ENCODE measurements at places on chromosomes 12 and 14.

DNA sequence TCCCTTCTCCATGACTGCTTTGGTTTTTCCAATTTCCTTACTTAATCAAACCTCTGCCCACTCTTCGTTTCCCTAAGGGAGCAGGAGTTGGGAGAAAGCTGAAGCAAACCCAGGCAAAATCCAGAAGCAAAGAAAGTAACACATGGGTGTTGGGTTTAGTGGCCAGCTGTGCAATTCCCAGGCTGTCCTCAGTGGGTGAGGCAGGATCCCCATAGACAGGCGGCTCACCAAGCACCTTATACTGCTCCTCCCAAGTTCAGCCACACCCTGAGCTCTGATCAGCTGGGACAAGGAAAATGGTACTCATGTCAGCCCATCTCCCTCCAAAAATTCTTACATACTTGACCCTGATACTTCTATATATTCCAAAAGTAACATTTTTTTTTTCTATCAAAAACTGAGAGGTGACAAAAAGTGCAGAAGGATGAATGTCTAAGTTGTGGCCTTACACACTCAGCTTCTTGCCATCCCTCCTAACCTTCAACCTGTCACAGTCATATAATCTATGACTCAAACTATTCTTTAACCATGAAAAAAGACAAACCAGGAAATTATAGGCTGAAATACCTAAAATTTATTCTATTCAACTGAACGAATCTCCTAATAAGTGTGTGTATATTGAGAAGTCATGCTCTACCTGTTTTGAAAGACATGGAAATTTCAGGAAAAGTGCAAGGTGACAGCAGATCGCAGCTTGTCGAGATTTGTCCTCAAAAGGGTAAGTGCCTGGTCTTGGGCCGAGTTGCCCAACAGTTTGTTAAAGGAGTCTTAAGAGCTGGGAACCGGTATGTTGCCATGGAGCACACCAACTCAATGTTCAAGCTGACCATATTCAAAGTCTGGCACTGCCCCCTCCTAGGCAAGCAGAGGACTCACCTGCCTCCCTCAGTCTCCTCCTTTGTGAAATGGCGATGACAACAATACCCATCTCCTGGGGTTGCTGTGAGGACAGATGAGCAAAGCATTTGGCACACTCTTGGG, 17.6 kb upstream of the ZFP36L1 start:
- DNase-seq, result no peak

GRCh38 chr12:9948606-9949296, 16.6 kb upstream of the CLEC2A start:
- no peak for DNase-seq

DNA sequence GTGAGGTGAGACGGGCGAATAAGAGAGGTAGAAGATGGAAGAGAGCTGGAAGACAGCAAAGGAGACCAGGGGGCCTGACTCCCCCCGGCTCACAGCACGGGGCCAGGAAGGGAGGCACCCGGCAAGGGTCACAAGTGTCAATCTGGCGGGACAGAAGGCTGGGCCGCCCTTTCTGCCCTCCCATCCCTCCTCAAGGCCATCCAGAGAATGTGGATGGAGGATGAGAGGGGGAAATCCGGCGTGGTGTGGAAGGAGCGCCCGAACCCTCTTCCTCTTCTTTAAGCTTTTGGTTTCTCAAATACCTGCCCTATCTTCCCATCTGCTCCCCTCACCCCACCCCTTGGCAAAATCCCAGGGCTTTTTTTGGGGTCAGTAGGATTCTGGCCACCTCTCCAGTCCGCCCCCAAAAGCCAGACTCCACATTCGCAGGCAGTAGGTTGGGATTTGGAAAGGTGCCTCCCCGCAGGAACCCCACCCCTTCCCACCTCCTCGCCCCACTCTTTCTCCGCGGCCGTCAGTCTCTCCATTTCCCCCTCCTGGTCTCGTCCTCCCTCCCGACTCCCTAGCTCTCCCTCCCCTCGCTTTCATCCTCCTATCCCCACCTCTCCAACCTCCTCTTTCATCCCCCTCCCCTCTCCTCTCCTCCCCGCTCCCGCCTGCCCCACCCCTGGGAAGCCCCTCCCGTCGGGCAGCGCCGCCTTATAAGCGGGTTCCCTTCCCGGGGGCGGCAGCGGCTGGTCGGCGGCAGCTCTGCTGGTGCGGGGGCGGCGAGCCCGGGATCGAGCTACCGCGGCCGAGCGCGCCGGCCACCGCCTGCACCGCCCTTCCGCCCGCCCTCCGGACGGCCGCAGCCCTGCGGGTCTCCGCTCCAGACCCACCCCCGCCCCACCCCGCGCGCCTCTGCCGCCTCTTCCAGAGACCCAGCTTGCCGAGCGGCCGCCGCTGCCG, at the start of gene PTMS:
PTMS (plus strand) TSS at position 730 of the 948 bp plus-strand sequence. CDS start 343 bp downstream, outside the sequence.
- peak; percentile 39 for DNase-seq

DNA sequence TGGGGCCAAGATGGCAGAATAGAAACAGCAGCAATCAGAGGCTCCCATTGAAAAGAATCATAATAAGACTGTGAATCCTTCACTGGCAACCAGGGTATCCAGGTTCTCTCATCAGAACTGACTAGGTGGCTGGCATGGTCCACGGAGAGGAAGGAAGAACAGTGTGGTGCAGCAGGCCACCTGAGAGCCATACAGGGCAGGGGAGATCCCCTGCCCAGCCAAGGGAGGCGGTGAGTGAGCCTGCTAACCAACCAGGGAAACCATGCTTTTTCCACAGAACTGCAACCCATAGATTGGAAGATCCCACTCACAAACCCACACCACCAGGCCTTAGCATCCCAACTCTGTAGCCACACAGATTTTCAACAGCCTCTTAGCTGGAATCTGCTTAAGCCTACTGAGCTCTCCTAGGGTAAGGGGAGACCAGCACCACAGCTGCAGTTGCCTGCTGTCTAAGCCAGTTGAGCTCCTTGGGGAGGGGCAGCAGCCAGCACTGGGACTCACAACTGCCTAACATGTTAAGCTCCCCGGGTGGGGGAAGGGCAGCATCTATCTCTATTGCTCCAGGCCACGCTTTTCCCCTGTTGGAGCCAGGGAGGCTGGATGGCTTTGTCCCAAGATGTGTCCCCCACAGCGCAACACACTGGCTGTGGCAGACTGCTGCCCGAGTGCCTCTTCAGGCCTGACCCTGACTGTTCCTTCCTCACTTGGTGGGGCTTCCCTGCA, 342.6 kb upstream of the CCDC196 start:
- no peak for DNase-seq

DNA sequence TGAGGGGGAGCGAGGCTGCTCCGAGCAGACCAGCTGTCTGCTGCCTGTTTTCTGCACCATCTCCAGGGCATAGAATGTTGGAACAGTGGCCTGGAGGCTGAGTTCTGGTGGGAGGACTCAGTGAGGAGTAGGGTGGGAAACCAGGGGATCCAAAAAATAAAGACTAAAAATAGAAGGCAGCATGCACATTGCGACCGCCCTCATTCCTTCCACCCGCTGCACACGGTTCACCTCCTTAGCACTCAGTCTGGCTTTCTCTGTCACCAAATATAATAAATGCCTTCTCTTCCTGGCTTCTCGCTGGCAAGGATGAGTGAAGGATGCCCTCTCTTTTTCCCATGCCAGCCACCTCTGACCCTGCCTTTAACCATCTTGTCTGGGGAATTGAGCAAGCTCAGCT, 146.2 kb downstream of the AACS start:
- no peak for DNase-seq

DNA sequence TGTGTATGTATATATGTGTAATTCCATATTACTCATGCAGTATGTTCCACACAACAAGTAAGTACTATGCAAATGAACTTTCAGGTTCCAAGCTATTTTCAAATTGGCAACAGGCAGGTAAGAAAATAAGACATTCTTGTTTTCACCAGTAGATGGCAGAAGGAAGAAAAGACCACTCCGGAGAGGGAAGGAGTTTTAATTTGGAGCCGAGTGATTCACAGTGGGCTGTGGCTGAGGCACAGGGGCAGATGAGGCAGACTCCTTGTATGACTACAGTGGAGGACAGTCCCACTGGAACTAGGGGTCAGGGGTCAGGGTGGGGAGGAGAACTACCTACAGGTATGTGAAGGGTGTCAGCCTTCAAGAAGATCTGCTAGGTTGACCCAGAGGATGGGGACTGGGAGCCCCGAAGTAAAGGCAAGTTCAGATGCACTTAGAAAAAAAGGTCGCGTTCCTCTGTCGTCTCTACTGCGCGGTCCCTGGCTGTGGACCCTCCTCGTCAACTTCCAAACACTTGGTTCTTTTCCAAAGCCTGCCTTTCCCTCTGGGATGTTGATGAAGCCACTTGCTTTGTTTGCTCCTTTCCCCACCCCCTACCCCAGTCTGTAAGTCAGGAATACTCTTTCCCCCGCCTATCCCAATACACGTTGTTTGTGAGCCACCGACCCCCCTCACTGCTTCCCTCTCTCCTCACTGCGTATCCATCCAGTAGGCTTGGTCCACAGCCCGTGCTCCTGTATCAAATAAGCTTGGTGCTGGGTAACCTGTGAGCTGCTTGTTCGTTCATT, 24.1 kb downstream of the DDX47 start:
- DNase-seq, result no peak

DNA sequence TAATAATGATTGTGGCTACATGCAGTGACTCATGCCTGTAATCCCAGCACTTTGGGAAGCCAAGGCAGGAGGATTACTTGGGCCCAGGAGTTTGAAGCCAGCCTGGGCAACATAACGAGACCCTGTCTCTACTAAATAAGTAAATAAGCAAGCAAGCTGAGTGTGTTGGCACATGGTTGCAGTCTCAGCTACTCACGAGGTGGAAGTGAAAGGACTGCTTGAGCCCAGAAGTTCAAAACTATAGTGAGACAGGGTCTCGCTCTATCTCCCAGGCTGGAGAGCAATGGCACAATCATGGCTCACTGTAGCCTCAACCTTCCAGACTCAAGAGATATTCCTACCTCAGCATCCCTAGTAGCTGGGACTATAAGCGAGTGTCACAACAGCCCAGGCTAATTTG, 64.7 kb downstream of the RPS6KA5 start:
- DNase-seq, result no peak

GRCh38 chr12:64780531-64781279, 21.5 kb upstream of the GNS start:
- DNase-seq, result no peak

DNA sequence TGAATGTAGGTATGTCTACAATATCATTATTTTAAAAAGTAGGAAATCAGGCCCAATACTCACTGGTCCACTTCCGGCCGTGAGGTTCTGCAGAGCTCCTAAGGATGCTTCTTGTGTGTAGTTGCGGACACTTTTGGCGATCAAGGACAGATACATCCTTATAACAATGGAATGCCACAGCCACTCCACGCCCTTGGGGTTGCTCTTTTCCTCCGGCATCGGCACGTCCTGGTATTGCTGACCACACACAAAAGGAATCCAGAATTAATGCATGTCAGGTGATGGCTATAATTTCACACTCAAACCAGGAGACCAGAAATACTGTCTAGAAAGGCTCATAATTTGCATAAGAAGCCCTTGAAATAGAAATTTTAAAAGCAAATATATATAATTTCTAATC, 65.6 kb upstream of the YARS2 start:
- DNase-seq, result no peak

- no peak for DNase-seq
These were observed 2.2 kb downstream of the ERH start for GRCh38 chr14:69395929-69396328.

DNA sequence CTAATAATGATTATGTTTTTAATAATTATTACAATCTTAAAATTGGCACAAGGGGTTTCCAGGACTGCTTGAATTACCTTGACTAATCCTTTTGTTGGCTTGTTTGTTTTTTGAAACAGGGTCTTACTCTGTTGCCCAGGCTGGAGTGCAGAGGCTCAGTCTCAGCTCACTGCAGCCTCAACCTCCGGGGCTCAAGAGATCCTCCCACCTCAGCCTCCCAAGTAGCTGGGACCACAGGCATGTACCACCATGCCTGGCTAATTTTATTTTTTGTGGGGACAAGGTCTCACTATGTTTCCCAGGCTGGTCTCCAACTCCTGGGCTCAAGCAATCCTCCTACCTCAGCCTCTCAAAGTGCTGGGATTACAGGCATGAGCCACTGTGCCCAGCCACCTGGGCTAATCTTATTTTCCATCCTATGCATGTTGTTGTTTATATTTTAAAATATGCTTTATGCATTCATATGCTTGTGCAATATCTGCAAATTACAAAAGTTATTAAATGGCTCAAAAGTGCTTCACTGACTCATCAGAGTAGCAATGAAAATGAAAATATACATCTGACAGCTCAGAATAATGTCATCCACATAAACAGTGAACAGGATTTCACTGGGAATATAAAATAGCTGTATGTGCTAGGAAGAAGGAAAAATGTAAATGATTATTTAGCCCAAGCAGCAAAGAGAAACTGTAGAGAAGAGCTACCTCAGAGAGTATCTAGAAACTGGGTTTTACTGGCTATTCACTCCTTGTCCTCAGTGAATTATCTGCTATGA, 24.8 kb upstream of the PLEKHG6 start:
- no peak for DNase-seq

GRCh38 chr14:104792945-104793702, 2.4 kb downstream of the AKT1 start:
- DNase-seq, result no peak

GRCh38 chr12:114691763-114692185, 7.8 kb upstream of the TBX3 start:
- DNase-seq, result no peak

DNA sequence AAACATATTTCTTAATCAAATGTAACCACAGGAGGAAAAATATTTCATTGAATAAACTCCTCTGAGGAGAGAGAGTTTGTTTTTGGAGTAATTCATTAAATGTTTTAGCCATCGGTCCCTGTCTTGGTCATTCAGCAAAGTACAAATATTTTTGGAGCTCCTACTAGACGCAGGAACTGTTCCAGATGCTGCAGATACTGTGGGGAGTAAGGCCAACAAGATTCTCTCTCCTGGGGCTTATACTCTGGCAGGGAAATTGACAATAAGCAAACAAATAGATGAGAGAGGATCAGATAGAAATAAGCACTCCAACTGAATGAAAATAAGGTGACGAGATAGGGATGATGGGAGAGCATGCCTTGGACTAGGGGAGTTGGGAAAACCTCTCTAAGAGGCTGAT, 264.1 kb downstream of the TTC8 start:
- DNase-seq, result no peak

DNA sequence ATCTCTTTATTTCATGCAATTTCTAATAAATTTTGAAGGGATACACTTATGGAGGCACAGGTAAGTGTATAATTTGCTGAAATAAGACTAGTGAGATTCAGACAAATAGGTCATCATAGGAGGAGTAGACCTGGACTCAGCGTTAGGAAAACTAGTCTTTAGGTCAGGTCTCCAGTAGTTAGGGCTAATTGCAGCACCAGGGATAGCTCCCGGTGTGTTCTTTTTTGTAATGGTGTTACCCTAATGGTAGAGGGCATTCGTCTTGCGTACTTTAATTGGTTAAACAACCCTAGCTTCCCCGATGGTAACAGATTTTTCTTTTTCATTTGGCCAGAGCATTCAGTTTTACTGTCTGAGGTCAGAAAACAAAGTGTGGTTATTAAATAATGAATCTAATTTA, 64.9 kb downstream of the ARID2 start:
- DNase-seq, result no peak

- DNase-seq, result no peak
These were observed 28.4 kb upstream of the TRAF3 start for GRCh38 chr14:102748806-102749205.

- DNase-seq, result no peak
These were observed 1.5 kb downstream of the PRR4 start for GRCh38 chr12:10847744-10848143.
